ENCODE measurements at places on chromosomes 13 and 19. TPM values are rescaled to one million over a fixed set of nuclear protein-coding genes. Genes with fewer than 3 reads are reported as not detected.

CGB3 gene
- total RNA-seq = not detected

C19orf33 gene
- total RNA-seq = 135 TPM

JUND gene
- total RNA-seq = 221 TPM

BEST2 gene
- 0.10 TPM for total RNA-seq

SHC2 gene
- total RNA-seq = 2.5 TPM

TMEM161A gene
- total RNA-seq = 76.0 TPM

IQCN gene
- 4.8 TPM for total RNA-seq

GYS1 gene
- total RNA-seq = 50.7 TPM

ATP12A gene
- total RNA-seq = 0.30 TPM

RGL3 gene
- total RNA-seq = 99.2 TPM

DLL3 gene
- total RNA-seq = 0.17 TPM

GPC6 gene
- total RNA-seq = 0.22 TPM

CNOT3 gene
- 76.7 TPM for total RNA-seq

ZNF763 gene
- total RNA-seq = not detected

TJP3 gene
- total RNA-seq = 69.6 TPM

AMER2 gene
- total RNA-seq = not detected

CDC37 gene
- 260 TPM for total RNA-seq

ZNF541 gene
- not detected for total RNA-seq

NLRP7 gene
- not detected for total RNA-seq

DNAAF3 gene
- 52.8 TPM for total RNA-seq

MICU2 gene
- total RNA-seq = 41.0 TPM

CRX gene
- not detected for total RNA-seq

PNMA8B gene
- total RNA-seq = 0.10 TPM

ZIC2 gene
- total RNA-seq = 44.4 TPM

TMPRSS9 gene
- not detected for total RNA-seq

CCDC106 gene
- 1.0 TPM for total RNA-seq

IGFL3 gene
- total RNA-seq = not detected

C19orf38 gene
- total RNA-seq = 0.74 TPM

SIGLEC12 gene
- total RNA-seq = not detected

KL gene
- total RNA-seq = not detected

ODAD3 gene
- 0.52 TPM for total RNA-seq

TPP2 gene
- 36.7 TPM for total RNA-seq

SPACA4 gene
- total RNA-seq = not detected

POGLUT2 gene
- 4.8 TPM for total RNA-seq

LYPD3 gene
- total RNA-seq = 3.6 TPM

SLC17A7 gene
- 1.8 TPM for total RNA-seq

BORA gene
- 27.6 TPM for total RNA-seq

ZNF723 gene
- total RNA-seq = not detected

CCDC169 gene
- not detected for total RNA-seq

MCEMP1 gene
- not detected for total RNA-seq

PDE4A gene
- 33.7 TPM for total RNA-seq

MAP3K10 gene
- 17.3 TPM for total RNA-seq

NLRP4 gene
- 0.52 TPM for total RNA-seq

ZNF414 gene
- total RNA-seq = 31.9 TPM

ZNF578 gene
- not detected for total RNA-seq

ADPRHL1 gene
- total RNA-seq = 12.6 TPM

ZNF729 gene
- total RNA-seq = not detected

KCNN1 gene
- total RNA-seq = 0.61 TPM

CTXN1 gene
- 56.0 TPM for total RNA-seq

All from HCT116 (cell line).